SK-N-SH (cell line): ENCODE measurements at places on chromosomes 13 and 19. TPM values are rescaled to one million over a fixed set of nuclear protein-coding genes. Genes with fewer than 3 reads are reported as not detected.

Gene ALG5
- 24.2 and 30.4 TPM in 2 replicates for polyA plus RNA-seq

Gene SGCG
- not detected in 2 replicates for polyA plus RNA-seq

Gene KLHL1
- not detected in 2 replicates for polyA plus RNA-seq

Gene TEAD2
- 24.7 and 27.9 TPM in 2 replicates for polyA plus RNA-seq

Gene MYH14
- polyA plus RNA-seq, result 0.02 TPM in 1 of 2 replicates, not detected in the other

Gene SPACA4
- polyA plus RNA-seq, result not detected in 2 replicates

Gene SCN1B
- 10.3 and 10.5 TPM in 2 replicates for polyA plus RNA-seq

Gene ARID3A
- 4.4 and 8.6 TPM in 2 replicates for polyA plus RNA-seq

Gene CEACAM4
- polyA plus RNA-seq, result not detected in 2 replicates

Gene MKNK2
- 58.9 and 65.4 TPM in 2 replicates for polyA plus RNA-seq

Gene URAD
- polyA plus RNA-seq, result not detected in 2 replicates

Gene CGB5
- polyA plus RNA-seq, result 0.11 and 0.16 TPM in 2 replicates
